ENCODE measurements at places on chromosomes 13 and 19. TPM values are rescaled to one million over a fixed set of nuclear protein-coding genes. Genes with fewer than 3 reads are reported as not detected.

Gene SACS
- 35.9 TPM for total RNA-seq

Gene CD177
- total RNA-seq: not detected

- DNase-seq: peak; percentile 23
Measured at GRCh38 chr19:44822177-44822576, 13.3 kb downstream of the BCAM start.

DNA sequence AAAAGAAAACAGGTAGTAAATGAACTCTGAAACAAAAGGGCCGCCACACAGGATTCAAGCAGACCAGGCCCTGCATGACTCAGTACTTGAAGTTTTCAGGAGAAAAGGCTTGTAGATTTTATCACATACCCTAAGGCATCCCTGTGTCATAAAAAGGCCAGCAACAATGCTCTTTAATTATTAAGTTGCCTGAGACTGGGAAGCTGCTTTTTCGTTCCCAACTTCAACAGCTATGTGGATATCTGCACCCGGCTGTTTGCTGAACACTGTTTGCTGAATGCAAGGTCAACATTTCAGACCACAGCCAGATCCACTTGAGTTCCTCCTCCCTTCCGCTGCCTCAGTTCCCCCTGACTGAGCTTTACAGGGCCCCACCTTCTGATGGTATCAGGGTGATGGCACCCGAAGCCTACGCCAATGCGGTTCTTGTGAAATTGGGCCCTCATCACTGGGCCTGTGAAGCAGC lies 6.1 kb upstream of the ECH1 start:
- no peak for DNase-seq

DNA sequence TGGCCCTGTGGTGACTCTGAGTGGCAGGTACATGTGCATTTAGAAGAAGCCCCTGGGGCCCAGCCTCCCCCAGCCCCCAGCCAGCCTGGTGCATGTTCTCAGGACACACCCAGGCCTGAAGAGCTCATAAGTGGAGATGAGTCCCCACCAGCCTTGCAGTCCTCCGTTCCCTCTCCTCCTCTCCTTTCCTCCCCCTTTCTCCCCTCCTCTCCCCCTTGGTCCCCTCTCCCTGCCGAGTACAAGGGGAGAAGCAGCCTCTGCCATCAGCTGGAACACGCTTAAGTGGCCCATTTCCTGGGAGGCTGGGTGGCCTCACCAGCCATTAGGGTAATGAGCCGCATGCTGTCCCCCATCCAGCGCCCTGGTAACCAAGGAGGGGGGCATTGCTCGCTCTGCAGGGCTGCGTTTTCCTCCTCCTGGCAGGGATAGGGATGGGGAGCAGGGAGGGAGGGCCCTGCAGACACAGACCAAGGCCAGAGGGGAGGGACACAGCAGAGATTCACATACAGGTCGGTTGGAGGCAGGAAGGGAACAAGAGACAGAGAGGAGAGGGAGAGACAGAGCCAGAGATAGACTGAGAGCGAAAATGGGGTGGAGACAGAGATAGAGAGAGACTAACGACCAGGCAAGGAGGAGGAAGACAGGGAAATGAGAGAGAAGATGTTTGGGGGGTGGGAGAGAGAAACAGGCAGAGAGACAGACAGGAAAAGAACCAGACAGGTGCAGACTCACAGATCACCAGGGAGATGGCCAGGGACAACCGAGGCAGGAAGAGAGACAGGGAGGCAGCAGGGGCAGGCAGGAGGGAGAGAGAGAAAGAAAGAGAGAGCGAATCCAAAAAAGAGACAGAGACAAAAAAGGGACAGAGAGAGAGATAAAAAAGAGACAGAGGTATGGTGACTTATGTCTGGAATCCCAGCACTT lies 19.3 kb upstream of the DPP9 start:
- peak; percentile 47 for DNase-seq

DNA sequence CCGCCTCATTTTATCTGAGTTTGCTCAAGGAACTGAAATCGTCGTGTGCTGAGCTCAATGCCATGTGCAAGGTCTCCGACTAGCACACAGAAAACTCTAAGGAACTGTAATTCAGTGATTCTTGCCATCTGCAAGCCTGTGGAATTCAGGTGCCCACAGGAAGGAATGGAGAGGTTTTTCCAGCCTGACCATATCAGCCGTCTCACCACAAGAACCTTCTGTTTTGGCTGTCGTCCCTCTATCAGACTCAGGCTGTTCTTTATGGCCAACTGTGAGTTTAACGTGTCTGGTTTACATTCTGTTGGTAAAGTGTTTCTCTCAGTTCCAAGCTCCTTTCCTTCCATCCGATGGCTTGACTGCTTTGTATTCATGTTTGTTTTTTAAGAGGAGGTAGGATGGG lies 293.5 kb downstream of the SPRY2 start:
- no peak for DNase-seq

- DNase-seq: no peak
Measured at GRCh38 chr13:41505209-41505835, 48.0 kb downstream of the RGCC start.

DNA sequence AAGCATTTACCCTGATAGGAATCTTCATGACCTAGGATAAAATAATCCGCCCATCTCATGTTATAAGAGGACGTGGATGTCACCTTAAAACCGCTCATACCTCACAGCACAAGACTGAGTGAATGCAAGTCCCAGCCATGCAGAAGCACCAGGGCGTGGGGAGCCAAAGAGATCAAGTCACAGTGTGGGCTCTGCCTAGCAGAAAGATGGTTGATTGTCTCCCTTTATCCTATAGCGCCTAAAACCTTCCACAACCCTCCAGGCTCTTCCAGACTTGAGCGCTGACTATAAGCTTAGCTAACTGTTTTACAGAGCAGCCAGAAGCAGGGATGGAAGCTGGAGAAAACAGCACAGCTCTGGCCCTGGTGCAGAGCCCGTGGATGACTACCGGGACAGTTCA lies 6.8 kb upstream of the ANKRD10 start:
- DNase-seq: no peak

DNA sequence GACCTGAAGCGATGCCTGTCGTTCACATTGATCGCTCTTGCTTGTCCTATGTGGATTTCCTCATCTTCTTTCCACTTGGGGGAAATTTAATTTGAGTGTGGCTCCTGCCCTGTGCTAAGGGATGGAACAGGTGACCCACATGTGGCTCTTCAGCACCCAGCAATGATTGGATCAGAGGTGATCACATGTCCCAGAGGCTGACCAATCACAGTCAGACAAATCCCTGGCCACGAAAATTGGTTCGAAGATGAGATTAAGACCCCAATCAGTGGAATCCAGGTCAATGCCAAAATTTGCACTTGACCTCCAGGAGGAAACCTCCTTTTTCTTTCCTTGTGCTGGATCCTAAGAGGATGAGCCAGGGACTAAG lies 23.7 kb downstream of the AMER2 start:
- DNase-seq: no peak

GRCh38 chr19:13033819-13034611 lies 38.7 kb downstream of the NFIX start:
- DNase-seq: peak; percentile 57

DNA sequence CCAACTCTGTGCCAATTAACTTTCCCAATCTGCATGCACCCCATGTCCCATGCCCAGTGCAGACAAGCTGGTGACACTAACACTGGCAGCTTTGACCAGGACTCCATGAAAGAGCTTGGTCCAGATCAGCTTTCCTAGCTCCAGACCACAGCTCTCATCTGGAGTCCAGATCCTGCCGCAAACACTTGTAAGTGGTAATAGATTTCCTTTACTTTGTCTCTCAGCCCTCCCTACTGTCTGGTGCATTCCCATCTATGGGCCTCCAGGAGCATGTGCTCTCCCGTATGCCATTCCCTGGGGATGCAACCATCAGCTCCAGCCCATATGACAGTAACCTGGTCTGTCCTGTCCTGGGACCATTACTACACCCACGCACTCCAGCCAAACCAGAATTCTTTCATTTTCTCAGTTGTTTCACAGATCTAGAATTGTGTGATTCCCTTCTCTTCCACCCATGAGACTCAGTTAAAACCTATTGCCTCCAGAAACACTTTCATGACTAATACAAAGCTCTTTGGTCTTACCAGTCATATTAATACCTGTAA lies 4.9 kb upstream of the STARD13 start:
- DNase-seq: no peak

DNA sequence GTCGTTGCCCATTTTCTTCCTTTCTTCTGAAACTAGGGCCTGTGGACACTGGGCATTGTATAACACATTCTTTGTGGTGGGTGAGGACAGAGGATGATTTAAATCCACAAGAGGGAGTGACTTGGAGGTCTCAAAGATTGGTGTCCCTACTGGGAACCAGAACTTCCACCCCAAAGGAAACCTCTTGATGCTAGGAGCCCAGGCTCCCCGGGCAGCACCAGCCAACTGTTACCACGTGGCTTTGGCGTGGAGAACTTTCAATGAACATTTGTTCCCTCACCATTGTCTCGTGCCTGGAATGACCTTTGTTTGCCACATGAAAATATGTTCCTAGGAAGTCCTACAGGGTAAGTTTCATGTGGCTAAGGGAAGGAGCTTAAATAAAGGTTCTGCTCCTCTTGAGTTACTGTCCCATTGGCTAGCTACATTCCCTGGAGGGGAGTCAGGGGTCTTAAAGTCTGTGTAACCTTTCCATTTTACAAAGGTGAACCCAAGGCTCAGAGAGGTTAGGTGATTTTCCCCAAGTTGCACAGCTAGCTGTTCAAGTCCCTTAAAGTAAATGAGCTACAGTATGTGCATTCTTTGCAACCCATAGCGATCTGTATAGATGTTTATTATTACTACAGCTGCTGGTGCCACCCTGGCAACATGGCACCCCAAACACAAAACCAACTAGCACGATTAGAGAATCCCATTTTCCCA lies 5.0 kb upstream of the CDX2 start:
- no peak for DNase-seq

- no peak for DNase-seq
Measured at GRCh38 chr19:41988947-41989346, 5.1 kb downstream of the ATP1A3 start.

GRCh38 chr13:98350746-98351330 lies 173.8 kb upstream of the RNF113B start:
- DNase-seq: no peak

DNA sequence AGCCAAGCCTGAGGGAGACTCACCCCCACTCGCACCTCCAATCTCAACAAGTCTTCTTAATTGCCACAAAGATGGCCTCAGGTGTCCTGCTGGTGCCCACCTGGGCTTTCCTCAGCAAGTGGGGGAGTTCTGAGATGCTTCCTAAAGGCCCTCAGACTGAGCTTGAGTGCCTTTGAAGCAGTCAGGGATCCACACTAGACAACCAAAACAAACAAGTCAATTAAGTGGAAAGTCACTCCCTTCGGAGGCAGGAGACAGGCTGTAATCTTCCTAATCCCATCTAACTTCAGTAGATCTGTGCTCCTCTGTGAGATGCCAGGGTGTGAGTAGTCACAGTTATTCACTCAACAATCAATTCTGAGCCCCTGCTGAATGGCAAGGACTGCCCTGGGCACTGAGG lies 68.3 kb upstream of the SERP2 start:
- no peak for DNase-seq
